Activated CD4-positive, alpha-beta T cell treated with anti-CD3 and anti-CD28 coated beads for 36 hours (primary cell): ENCODE measurements at places on chromosomes 2 and 18. TPM values are rescaled to one million over a fixed set of nuclear protein-coding genes. Genes with fewer than 3 reads are reported as not detected.

DNA sequence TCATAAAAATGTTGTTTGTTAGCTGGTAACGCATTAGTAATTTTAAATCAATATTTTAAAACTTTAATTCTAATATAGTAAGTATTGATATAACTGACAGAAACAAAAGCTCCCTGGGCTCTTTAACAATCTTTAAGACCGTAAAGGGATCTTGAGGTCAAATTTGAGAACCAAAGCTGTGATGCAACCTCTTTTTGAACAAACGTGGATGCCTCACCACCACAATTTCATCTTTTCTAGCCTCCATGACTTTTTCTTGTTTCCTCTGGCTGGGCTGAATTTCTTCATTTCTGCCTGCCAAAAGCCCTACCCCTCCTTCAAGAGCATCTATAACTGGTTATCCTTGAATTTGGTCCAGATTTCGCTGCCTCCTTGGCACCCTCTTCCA is 563 bp upstream of the POLE4 start:
- no peak for DNase-seq

- DNase-seq, result peak; percentile 83
Observed at GRCh38 chr2:196131384-196131937, 39.9 kb downstream of the STK17B start.

DNA sequence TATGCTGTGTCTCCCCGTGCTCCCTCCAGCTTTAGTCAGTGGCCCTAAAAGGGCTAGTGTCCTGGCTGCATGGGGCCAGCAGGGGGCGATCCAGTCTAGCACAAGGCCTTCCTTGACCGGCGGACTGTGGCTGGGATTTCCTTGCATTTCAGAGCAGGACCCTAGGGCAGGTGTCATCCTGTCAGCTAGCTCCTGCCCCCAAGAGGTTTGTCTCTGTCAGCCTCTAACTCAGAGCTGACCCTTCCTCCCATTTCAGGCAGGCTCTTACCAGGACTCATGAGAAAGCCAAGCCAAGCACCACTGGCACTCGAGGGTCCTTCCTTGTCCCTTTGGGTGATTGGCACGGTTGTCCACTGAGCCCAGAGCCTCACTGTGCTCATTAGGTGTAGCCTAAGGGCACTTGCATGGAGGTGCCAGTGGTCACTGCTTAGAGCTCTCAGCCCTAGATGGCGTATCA is 140.3 kb downstream of the RPIA start:
- peak; percentile 77 for DNase-seq

The EN1 gene
- not detected for total RNA-seq

DNA sequence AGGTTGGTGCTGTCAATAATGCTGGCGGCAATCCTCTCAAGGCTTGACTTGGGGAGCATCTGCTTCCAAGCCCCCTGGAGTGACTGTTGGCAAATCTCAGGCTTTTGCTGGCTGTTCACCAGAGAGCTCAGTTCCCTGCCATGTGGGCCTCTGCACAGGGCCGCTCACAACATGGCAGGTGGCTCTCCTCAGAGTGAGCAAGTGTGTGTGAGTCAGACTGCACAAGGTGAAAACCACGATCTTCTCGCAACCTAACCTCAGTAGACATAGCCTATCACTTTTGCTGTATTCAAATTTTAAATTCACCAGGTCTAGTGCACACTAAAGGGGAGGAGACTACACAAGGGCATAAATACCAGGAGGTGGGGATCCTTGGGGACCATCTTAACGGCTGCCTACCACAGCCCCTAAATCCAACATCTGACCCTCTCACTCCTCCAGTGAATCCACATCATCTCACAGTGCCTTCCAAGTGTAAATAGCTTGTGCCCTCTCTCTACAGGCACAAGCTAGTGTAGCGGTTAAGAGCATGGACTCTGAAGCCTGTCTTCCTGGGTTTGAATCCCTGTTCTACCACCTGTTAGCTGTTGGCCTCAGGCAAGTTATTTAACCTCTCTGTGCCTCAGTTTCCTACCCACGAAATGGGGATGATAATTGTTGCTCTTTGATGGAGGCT is 187.7 kb upstream of the CXCR4 start:
- DNase-seq, result peak; percentile 84
